ENCODE measurements at places on chromosomes 3 and 15.
A peak's percentile ranks its signal among the peaks of the same experiment; 100 is the strongest.

GRCh38 chr3:18237251-18238005 lies 187.7 kb downstream of the SATB1 start:
- DNase-seq = peak; percentile 25

DNA sequence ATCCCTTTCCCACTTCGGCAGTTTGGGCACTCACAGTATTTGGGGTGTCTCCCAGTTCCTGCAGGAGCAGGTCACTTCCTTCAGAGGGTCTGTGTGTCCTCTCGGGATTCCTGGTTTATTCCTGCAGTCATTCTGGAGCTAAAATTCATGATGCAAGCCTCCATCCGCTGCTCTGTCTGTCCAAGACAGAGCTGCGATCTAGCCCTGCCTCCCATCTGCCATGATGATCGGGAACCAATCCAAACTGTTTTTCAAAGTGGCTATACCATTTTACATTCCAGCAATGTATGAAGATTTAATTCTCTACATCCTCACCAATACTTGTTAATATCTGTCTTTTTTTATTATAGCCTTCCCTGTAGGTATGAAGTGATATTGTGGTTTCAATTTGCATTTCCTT lies 273.0 kb downstream of the EPHB1 start:
- DNase-seq = no peak

DNA sequence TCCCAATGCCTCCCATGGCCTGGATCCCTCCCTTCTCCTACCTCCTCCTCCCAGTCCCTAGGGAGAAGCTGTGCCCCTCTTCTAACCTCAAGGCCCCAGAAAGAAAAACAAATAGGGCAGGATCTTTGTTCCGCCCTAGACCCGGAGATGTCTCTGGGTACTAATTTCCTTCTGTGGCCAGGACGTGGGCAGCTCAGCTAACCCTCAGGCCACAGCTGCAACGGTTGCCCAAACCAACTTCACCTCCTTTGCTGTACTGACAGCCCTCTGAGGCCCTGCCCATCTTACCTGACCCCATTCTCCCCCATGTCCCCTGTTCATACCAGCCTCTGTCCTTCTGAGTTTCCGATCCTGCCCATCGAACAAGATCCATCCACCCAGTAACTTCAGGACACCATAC lies 70.7 kb downstream of the SRGAP3 start:
- DNase-seq = no peak

GRCh38 chr15:83206526-83207008 lies 1.1 kb downstream of the HDGFL3 start:
- DNase-seq = no peak

DNA sequence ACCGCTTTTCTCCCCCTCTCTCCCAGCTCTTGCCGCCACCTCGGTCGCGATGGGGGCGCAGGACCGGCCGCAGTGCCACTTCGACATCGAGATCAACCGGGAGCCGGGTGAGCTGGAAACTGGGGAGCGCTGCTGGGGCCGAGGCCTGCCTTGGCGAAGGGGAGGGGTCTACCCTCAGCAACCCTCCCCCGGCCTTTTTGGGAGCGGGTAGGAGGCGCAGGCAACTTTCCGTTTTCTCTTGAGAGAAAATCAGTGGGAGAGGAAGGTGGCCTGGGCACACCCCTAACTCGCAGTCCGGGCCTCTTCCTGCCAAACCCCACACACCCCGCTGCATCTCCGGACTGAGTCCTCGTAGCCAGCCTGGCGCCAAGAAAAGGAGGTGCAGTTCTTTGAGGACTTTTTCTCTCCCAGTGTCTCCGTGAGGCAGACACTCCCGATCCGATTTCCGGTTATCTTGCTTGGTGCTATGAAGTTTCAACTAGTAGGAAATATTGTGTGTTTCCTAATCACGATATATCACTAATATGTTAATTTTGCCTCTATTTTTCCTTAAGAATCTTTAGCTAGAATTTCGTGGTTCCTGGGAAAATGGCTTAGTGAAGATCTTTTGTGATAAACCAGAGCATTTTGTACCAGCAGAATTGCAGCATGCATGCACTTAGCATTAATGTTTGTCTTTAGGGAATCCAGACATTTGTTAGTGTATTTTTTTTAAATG lies 631 bp downstream of the NKTR start:
- DNase-seq = no peak

- no peak for DNase-seq
Measured at GRCh38 chr3:169303660-169304059, 359.9 kb downstream of the MECOM start.

DNA sequence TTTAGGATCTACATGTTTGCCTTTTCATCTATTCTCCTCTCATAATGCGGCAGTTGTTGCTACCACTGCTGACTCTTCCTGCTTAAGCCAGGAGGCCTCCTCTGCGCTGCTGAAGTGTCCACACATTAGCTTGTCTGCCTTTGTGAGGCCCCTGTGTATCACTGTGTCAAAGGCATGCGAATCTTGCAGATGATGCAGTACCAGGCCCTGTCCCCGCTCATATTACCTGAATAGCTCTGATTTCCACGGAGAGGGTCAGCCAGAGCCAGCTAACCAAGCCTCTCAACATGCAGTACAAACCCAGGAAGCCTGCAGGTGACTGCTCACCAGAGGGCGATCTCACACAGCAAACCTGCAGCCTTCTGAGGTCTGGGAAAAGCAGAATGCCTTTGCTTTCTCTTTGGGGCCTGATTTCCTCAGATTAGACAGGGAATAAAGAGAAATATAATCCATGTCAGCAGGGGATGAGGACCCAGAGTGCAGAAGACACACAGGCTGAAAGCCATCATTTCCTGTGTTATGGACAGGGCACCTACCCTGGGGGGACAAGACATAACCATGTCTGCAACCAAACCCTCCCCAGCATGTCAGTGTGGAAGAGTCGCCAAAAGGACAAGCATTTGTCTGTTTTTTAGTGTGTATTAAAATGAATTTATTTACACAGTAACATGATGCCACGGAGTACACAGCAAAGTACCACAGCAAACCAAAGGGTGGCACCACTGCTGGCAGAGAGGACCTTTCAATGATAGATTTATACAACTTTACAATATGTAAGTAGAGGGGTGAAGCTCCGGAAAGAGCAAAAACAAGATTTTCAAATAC lies 36.8 kb upstream of the TSPAN3 start:
- no peak for DNase-seq

DNA sequence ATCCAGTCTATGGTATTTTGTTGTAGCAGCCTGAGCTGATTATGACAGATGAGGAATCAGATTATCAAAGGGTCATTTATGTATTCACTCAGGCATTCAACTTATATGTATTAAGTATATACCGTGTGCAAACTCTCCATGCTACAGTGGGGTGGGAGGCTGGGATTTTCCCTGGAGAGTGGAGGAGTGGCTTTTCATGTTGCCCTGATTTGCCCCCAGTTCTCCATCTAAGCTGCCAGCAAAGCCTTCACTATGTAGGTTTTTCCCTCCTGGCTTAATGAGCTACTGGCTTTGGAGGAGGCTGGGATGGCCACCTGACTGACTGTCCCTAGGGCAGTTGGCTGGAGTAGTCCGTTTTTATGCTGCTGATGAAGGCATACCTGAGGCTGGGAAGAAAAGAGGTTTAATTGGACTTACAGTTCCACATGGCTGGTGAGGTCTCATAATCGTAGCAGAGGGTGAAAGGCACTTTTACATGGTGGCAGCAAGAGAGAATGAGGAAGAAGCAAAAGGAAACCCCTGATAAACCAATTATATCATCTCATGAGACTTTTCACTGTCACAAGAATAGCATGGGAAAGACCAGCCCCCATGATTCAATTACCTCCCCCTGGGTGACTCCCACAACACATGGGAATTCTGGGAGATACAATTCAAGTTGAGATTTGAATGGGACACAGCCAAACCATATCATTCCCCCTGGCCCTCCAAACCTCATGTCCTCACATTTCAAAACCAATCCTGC lies 253.9 kb downstream of the RPLP1 start:
- no peak for DNase-seq

DNA sequence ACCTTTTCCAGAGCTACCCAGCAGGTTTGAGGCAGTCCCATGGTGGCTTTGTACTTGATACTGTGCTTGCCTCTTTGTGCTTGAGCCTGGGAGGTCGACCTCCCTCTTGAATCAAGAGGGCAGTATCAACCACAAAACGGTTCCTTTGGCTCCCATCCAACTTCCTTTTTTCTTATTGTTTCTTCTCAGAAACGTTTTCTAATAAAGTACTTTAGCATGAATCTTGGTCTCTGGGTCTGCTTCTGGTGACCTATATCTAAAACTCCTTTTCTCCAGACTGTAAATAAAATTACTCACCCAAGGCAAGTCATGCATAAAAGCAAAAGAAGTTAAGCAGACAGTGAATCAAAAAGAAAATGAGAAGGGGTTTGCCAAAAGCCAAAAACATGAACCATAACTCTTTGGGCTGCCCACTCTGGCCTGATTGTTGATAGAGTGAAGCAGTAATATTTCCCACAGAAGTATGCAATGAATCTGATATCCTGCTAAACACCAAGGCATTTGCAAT lies 112.2 kb upstream of the SLC4A7 start:
- DNase-seq = no peak

DNA sequence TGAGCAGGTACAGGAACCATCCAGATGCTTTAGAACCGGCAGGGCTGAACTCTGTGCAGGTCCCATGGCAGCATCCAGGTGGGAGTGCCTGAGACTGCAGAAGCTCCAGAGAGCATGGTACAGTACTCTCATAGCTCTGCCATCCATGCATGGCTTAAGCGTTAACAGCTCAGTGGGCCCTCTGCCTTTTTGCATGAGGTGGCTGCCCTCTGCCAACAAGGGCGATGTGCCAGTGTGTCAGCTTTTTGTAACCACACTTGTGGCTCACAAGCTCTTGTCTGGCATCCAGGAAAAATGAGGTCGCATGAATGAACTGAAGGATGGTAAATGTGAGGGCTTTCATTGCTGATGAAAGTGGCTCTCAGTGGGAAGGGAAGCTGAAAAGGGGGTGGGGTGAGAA lies 950.1 kb downstream of the DIPK2A start:
- DNase-seq = no peak

GRCh38 chr3:32865383-32865782 lies 47.6 kb downstream of the TRIM71 start:
- DNase-seq = no peak

GRCh38 chr15:86765281-86765680 lies 685.6 kb downstream of the AGBL1 start:
- DNase-seq = no peak

GRCh38 chr15:98753726-98754656 lies 105.7 kb downstream of the IGF1R start:
- no peak for DNase-seq

DNA sequence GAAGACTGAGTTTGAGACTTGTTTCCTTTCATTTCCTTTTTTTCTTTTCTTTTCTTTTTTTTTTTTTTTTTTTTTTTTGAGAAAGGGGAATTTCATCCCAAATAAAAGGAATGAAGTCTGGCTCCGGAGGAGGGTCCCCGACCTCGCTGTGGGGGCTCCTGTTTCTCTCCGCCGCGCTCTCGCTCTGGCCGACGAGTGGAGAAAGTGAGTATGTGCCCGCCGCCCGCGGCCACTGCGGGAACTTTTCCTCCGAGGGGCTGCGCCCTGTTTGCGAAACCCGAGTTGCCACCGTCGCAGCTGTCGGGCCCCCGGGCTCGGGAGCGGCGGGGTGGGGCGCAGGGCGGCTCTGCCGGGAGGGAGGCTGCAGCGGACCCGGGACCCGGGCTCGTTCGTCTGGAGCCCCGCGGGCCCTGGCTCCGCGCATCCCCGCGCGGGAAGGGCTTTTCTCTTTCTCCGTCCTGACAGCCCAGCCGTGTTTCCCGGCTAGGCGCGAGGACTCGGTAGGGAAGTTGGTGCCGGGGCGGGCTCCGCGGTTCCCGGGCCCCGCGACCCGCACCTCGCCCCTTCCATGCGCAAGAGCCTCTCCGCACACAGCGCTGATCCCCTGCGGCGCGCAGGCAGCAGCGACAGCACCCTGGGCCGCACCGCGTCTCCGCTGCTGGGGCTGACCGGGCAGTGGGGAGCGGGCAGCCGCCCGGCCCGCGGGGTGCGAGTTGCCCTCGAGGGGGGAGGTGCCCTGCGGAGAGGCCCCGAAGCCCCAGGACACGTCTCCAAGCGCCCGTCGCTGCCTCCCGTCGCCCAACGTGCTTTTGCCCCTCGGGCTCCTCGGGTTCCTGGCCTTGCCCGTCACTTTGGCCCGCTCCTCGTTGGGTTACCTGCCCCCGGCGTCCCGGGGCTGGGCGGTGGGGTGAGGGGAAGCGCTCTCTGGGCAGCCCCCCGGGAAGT lies 1.4 kb downstream of the IGF1R start:
- no peak for DNase-seq

DNA sequence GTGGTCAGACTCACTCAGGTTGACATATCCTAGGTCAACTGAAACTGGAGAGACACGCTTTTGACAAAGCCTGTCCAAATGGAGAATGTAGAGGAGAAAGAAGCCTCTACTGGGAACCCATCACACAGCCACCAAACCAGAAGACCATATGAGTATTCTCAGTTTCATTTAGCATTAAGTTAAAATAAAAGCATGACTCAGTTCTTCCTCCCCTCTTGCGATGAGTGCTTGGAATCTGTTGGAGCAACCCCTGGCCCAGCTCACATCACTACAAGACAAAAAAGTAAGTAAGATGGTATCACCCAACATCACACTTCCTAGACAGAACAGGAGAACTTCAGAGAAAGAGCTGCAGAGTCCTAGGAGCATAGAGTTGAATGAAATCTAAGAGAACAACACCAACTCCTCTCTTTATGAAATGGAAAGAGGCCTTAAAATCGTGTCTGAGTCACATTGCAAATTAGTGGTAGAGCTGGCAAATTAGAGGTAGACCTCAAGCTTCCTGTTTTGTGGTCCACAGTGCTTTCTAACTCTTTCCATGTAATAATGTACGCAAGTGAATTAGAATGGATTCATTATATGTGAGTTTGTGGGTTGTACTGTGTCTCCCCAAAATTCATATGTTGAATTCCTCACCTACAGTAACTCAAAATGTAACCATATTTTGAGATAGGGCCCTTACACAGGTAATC lies 51.2 kb downstream of the FGF12 start:
- no peak for DNase-seq

- no peak for DNase-seq
Measured at GRCh38 chr15:79352206-79352605, 41.3 kb downstream of the TMED3 start.

DNA sequence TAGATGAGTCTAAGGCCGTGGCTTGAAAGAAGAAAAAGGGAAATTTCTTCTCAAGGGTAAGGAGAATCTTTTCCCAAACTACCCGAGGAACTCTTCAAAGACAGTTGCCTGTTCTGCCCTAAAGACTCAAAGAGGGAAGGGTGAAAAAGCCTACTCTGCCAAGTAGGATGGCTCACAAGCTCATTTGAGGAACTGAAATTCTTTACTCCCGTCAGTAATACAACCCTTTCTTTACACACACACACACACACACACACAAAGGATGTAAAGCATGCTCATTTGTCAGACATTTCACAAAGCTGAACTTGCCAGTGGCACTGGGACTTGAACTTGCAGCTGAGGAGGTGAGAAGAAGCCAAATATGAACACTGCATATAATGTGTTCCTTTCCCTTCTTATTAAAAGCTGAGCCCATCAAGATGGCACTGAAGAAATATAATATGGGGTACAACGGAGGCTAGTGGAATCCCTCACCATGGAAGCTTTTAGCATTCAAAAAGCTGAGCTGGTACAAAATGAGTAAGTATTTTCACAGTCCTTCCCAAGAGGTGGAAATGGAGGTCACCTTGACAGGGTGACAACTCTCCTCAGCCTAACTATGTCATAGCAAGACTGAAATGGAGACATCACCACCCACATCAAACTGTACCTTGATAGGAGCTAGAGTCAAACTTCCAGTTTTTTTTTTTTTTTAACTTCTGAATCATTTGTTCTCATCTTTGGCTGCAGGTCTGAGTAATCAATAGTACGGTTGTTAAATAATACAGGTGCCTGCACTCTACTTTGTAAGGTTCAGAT lies 57.6 kb downstream of the TAFA4 start:
- DNase-seq = no peak

GRCh38 chr15:27459836-27460235 lies 488.9 kb downstream of the GABRG3 start:
- no peak for DNase-seq

Measured in NCI-H187 treated with DMSO at 0.1 percent for 48 hours (cell line).